ENCODE measurements at places on chromosomes 6 and 20.

DNA sequence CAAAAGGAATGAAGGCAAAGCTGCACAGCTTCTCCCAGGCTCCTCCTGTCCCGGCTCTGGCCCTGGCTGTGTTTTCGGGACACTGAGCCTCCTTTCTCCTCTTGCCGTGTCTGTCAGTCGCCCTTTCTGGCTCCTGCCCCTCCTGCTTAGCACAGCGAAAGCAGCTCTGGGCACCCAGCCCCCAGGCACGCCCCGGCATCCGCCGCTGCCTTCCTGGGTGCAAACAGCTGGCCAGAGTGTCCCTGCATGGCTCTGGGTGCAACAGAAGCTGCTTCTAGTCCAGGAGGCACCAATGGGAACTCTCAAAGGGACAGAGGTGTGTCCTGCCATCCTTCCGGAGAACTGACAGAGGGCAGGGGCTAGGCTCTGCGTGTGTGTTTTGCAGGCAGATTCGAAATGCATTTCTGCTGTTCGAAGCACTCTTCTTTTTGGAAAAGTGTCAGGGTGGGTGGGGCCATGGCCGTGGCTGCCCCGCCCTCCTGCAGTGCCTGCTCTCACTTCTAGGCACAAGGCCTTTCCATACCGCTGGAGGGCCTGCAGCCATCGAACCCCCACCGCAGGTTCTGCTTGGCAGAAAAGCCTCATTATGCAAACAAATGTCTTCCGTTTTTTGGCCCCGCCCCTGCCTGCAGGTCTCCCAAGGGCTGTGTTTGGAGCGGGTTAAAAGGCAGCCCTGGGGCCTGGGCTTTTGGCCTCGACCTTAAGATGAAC lies 15.5 kb downstream of the COL9A3 start:
- no peak for DNase-seq

- no peak for DNase-seq
These were observed 9.4 kb upstream of the BIRC7 start for GRCh38 chr20:63226042-63226943.

DNA sequence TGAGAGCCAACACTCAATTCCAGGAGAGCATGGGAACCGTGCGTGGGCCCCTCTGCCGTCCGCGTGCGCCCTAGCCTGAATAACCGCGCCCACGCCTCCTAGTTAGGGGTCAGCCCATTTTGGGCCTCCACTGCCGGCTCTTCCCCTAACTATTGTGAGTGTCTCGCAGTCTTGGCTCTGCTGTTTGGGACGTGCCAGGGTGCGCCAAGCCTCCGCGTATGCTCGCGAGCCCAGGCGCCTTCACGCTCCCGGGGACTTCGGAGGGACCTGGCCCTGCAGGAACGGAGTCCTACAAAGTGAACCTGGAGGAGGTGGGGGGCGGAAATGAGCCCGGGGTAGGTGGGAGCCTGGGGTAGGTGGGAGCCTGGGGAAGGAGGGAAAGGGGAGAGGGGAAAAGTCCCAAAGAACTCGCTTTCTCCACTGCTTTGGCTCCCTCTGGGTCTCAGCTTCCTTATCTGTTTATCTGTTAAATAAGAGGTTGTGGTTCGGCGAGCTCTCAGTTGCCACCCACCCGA lies 873 bp upstream of the GCM2 start:
- DNase-seq = no peak

DNA sequence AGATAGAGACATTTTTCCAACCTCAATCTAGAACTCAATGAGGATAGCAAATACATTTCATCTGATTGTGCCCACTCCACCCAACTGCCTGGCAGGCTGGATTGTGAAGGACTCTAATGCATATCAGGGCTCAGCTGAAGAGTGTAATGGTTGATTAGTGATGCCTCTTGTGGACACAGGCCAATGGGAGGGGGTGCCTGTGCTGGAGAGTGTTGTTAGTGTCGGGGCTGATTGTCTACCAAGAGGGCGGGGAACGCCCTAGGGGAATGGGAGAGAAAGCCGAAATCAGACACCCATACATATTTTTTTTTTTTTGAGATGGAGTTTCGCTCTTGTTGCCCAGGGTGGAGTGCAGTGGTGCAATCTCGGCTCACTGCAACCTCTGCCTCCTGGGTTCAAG lies 103.7 kb upstream of the SALL4 start:
- DNase-seq = no peak

DNA sequence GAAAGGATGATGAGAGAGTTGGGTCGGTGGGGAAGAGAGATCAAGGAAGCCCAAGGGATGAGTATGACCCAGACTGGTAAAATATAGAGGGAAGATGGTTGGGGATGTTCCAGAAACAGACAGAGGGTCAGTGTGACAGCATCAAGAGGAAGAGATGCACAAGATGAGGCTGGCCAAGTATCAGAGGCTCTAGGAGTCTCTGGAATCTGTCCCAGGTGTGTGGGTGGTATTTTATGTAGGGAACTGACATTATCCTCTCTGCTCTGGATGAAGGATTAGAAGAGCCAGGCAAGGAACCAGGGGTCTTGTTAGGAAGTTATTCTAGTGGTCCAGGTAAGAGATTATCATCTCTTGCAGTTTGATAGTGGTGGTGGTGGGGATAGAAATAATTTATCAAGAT lies 3.6 kb downstream of the PAK5 start:
- no peak for DNase-seq

GRCh38 chr20:44700306-44700705 lies 14.9 kb upstream of the CCN5 start:
- no peak for DNase-seq

GRCh38 chr6:79231101-79231500 lies 3.4 kb downstream of the HMGN3 start:
- no peak for DNase-seq

- no peak for DNase-seq
These were observed 167.8 kb downstream of the SLC24A3 start for GRCh38 chr20:19380211-19380610.

DNA sequence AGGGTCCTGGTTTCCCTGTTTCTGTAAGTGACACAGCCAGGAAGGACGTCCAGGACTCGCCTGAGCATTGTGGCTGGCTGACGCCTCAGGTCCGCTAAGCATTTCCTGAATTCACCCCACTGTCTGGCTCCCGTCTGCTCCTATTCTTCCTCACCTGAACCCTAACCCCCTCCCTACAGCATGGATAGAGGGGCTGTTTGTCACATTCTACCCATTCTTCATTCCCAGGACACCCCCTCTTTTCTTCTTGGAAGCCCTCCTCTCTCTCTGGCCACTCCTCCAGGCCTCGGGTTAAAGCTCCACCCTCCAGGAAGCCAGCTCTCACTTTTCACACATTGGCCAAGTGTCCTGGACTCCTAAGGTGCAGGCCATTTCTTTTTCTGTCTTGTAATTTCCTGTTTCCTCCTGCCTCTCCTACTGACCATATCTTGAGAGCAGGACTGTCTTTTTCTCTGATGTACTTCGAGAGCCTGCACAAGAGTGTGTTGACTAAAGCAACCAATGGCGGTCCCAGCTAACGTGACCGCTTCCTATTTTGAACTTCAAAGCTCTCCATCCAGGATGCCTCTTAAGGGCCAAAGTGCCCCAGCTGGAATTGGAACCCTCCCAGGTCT lies 24.2 kb upstream of the MYMX start:
- no peak for DNase-seq

GRCh38 chr6:21665392-21666200 lies 72.0 kb downstream of the SOX4 start:
- no peak for DNase-seq

DNA sequence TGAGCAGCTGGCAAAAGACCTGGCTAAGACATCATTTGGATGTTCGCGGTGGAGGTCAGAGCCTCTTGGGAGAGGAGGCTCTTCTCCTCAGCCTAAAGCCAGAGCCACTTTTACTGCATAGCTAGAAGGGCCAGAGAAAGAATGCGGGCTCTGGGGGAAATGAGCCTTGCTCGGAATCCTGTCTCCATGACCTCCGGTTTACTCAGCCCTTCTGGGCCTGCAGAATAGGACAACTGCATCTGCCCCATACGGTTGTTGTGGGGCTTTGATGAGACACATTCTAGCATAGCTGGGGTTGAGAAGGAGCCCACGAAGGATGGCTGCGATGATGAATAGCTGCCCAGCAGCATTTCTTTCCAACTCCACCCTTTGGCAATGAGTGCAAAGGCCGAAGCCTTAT lies 115.0 kb upstream of the SLC22A23 start:
- no peak for DNase-seq

DNA sequence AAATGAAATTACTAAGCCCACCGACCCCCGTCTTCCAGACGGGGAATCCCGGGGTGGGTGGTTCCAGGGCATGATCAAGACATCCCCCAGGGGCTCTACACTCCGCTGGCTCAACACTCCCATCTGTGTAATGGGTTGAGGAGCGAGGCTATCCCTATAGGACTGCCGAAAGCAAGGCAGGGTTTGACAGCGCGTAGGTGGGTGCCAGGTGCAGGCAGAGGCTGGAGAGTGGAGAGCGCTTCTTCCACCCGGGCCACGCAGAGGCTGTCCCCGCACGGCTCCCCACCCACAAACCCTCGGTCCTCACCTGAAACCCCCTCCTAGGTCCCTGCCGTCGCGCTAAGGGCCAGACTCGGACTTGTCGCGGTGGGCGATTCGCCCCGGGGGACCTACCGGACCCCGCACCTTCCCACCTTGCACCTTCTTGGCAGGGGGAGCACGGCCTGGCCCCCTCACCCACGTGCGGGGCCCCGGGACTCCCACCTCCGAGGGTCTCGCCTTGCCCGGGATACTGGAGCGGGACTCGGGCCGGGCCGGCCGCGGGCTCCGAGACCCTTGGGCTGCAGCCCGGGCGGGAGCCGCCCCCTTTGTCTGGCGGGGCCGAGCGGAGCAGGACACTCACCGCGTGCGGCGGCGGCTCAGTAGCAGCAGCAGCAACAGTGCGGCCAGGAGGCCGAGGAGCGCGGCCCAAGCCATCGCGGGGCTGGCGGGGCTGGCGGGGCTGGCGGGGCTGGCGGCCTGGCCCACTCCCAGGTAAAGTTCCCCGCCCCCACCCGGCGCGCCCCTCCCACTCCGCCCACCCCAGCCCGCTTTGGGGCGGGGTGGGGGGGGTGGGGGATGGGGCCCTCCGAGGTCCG lies at the start of gene PTGIS:
Gene PTGIS, minus strand, starts transcription at position 717 of the 857 bp plus-strand sequence. Its CDS starts 21 bp downstream, at position 696.
- no peak for DNase-seq

DNA sequence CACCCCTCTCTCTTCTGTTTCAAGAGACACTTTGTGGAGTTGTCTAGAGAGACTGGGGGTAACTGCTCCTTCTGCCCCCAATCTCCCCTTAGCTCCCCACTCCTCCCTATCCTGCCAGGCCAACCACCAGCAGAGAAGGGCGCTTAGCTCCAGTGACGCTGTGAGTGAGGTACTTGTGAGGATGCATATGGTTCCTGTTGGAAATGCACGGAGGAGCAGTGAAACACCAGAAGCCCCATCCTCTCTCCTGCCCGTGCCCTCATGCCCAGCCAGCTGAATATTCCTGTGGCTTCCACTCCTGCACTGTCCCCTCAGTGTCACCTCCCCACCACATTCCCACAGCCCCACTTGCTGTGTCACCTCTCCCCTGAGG lies 11.9 kb downstream of the NT5E start:
- DNase-seq = no peak

DNA sequence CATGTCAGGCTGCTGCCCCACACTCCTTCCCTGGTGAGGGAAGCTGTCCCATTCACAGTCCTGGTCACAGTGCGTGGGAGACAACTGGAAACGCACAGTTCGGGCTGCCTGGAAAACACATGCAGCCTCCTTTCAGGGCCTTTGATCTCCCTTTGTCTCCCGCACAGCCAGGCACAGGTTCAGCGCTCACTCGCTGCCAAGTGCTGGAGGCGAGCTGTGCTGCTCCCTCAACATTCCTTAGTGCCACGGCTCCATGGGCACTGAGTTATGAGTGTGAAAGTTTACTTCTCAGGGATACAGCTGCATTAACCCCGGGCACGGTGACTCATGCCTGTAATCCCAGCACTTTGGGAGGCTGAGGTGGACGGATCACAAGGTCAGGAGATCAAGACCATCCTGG lies 9.1 kb downstream of the YTHDF1 start:
- no peak for DNase-seq

- no peak for DNase-seq
These were observed 323.6 kb downstream of the CD83 start for GRCh38 chr6:14440940-14441781.

DNA sequence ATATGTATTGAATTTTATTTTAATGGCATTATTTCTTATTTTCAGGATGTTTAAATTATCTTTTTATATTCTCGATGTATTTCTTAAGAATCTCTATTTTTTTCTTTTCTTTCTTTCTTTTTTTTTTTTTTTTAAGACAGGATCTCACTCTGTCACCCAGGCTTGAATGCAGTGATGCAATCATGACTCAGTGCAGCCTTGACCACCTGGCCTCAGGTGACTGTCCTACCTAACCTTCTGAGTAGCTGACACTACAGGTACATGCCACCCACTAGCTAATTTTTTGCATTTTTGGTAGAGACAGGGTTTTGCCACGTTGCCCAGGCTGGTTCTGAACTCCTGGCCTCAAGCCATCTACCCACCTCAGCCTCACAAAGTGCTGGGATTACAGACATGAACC lies 143.8 kb upstream of the LAMA2 start:
- no peak for DNase-seq

DNA sequence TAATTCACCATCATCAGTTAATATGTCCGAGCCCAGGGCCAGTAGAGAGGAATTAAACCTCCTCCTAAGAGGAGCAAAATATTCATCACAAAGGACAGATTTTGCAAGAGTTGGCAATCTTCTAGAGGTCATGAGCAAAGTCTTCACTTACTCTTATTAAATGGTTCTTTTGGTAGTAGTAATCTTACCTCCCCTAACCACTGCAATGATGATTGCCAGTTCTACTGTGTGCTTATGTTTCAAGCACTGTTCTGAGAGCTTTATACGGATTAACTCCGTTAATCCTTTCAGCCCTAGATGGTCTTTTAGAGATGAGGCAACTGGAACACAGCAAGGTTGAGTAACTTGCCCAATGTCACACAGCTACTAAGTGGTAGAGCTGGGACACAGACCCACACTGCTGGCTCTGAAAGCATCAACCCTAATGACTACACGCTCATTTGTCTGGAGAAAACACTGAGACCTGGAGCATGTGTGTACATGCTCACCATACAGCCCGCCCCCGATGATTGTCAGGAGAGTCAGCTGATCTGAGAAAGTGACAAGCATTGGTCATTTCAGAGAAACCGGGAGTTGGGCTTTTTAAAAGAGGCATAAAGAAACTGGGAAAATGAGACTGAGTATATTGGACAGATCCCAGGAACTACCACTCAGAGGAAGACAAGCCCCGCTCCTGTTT lies 276.0 kb downstream of the NRN1 start:
- DNase-seq = no peak

DNA sequence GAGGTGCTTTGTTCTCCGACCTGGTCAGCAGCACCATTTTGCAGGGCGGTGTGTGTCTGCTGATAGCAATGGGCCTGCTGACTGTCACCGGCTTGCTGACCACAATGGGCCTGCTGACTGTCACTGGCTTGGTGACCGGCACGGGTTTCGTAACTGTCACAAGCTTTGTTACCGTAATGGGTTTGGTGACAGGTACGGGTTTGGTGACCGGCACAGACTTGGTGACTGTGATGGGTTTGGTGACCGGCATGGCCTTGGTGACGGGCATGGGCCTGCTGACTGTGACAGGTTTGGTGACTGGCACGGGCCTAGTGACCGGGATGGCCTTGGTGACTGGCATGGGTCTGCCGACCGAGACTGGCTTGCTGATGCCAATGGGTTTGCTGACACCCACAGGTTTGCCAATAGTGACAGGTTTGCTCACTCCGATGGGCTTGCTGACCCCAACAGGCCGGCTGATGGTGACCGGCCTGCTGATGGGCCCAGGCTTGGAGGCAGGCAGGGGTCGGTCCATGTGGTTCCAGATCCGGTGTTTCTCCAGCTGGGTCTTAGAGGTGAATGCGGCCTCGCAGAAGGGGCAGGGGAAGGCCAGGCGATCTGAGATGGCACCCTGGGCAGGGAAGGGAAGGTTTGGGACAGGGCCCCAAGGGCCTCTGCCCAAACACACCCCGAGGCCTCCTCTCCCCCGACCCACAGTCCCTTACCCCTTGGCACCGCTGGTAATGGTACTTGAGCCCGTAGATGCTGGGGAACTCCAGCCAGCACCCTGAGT lies 3.4 kb downstream of the ZNF512B start:
- no peak for DNase-seq
